Colonic mucosa (tissue), 4 donors: ENCODE measurements at places on chromosomes 6 and 20. TPM values are rescaled to one million over a fixed set of nuclear protein-coding genes. Genes with fewer than 3 reads are reported as not detected.

THEMIS gene
- total RNA-seq, result 0.96 TPM

- no peak for DNase-seq
Observed at GRCh38 chr6:79526897-79527296, 10.3 kb downstream of the LCA5 start.

- no peak for DNase-seq
Observed at GRCh38 chr20:40055711-40056110, 633.3 kb downstream of the MAFB start.

DNA sequence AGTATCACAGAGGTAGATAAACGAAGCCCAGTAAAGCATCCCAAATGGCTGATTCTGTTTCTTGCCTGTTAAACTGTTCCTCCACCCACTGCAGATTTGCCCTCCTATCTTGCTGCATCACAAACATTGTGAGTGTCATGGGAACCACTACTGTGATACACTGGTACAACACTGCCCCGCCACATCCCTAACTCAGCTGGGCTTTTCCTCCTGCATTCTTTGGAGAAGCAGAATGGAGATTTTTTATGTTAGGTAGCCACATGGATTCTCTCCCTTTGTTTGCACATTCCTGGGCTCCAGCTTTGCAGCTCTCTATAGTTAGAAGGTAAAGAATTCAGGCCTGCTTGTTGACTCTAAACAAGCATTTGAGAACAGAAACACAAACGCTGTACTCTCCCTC, 234.1 kb downstream of the TMEM242 start:
- DNase-seq, result no peak
